ENCODE measurements at places on chromosomes 6 and 20. TPM values are rescaled to one million over a fixed set of nuclear protein-coding genes. Genes with fewer than 3 reads are reported as not detected.

DNA sequence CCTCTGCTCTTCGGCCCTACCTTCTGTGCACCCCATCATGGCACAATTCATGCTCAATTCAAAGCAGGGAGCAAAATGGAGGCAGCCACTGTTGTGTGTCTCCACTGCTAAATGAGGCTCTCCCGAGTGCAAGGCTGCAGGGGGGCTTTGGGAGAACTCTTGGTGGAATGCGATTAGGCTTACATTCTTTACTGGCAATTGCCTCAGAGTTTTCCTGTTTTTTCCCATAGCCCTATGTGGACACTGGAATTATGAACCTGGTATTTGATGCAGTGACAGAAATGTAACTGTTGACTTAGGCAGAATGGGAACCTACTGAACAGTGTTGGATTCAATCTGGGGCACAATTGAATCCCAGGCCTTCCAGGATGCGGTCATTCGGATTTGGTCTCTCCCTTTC lies 187.9 kb upstream of the GMDS start:
- no peak for DNase-seq

DNA sequence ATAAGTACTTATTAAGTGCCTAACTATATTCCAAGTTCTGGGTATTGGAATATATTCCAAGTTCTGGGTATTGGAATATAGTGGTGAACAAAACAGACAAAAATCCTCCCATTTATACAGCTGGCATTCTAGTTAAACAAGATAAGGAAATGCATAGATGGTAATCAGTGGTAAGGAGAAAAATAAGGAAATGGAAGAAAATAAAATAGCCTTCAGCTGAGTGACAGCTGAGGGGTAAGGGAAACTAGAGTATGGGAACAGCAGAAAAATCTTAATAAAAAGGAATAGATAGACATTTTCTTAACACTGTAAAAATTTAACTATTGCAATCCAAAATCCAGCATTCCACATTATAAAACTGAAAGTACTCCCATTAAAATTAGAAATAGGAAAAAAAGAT lies 17.2 kb upstream of the WFDC10A start:
- DNase-seq = no peak

DNA sequence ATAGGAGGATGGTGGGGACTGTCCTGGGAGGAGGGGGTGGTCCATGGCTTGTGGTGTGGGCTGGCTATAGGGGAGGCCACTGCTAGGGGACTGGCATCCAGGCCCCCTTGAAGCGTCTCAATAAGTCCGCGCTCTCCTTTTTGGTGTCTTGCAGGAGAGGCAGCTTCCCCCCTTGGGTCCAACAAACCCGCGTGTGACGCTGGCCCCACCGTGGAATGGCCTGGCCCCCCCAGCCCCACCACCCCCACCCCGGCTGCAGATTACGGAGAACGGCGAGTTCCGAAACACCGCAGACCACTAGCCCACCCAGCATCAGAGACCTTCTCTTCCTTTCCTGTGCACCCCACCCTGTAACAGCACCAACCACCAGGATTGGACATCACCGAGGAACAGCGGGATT lies 2.8 kb upstream of the ZBTB9 start:
- DNase-seq = no peak

DNA sequence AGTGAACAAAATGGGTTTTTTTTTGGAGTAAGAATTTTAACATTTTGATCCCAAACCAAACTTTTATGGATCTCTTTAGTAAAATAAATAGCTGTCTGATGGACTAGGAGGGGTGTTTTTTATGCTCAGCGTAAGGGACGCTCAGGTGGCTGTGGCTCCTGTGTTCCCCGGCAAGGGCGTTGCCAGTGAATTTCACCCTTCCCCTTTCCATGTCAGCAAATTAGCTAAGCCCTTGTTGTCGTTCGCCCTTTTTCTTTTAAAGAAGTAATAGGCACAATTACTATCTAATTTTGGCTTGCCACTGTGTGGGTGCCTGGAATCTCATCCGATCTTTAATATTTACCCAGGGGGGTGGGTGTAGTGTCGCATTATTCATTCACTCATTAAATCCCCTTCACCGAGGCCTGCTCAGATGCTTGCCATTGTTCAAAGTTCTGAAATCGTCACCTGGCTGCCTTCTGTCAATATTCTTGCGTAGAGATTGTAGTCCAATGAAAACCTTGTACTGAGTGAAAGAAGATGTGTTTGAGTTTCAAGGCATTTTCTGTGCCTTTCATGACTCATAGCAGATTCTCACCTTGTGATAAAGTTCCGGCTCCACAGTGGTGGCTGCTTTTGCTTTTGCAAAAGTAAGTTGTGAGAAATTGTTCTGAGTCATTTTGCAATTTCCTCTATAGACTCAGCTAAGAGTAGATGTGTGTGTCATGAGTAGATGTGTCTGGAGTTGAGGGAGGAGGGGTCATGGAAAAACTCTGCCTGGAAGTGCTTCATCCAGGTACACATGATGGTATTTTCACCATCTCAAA lies 40.0 kb upstream of the CLDN20 start:
- peak; percentile 95 for DNase-seq

DNA sequence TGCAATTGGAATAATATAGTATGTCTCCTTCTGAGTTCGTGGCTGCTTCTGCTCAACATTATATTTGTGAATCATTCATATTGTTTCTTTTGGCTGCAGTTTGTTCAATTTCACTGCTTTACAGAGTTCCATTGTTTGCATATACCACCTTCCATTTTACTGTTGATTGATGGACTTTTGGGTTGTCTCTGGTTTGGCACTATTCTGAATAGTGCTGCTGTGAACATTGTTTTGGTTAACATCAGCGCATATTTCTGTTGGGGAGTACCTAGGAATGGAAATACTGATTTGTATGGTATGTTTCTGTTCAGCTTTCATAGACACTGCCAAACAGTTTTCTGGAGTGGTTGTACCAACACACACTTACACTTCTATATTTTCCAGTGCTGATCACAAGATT lies 46.9 kb downstream of the UST start:
- DNase-seq = peak; percentile 46

Gene MEI4
- polyA plus RNA-seq = not detected

DNA sequence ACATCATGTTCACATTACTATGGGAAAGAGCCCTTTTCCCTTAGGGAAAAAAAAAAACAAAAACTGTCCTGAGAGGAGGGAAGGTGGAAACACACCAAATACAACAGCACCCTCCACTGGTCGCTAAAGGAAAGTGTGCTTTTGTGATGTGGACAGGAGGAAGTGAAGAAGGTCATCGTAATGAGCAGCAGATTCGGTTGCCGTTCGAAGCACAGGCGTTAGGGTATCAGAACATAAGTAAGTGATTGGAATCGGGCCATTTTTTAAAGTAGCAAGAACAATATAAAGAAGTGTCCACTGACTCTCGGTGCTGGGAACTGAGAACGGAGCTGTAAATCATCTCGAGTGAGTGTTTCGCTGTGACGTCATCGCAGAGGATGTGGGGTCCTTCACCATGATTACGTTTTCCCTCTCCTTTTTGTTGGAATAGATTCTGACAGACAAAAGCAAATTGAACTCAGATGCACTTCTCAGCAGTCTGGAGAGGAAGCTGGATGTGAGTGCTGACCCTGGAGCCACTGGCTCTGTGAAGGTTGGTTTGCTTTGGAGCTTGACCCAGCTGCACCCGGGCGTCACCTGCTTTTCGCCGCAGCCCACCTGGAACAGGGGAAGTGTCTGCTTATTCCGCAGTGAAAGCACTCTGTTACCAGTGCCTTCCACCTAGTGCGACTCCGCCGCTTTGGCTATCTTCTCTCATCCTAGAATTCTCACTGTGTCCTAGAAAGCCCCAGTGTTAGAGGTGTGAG lies 203.6 kb upstream of the GMDS start:
- DNase-seq = peak; percentile 88

GRCh38 chr6:71766796-71767195 lies 119.6 kb upstream of the RIMS1 start:
- DNase-seq = no peak

Gene OPRM1
- polyA plus RNA-seq = not detected

Gene SLC22A1
- polyA plus RNA-seq = 0.07 TPM

GRCh38 chr6:31450751-31451150 lies 47.2 kb upstream of the MICB start:
- DNase-seq = no peak

Gene IL20RA
- polyA plus RNA-seq = 0.10 TPM

Gene CBLN4
- not detected for polyA plus RNA-seq

Gene UBE2J1
- 45.1 TPM for polyA plus RNA-seq

DNA sequence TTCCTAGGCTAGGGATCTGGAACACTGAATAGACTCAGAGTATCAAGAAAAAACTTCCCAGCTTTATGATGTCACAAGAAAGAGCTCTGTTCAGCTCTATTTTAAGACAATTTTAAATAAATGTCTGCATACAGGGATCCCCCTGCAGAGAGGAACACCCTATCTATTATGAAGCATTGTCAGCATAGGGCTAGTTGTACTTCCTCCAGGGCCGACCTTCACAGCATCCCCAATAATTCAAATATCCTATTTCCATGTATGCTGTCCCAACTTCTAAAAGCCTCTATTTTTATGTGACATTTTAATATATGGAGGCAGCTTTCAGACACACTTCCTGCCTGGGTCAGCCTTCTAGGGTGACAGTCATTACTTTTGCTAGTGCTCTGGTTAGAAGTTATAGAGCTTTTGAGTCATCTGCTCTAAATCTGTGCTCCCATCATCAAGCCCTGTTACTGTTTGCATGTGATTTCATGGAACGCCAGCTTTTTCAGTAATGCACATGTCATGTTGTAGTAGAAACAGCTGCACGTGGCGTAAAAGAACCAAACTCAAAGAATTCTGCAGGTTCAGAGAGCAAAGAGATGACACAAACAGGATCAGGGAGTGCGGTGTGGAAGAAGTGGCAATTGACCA lies 189.2 kb downstream of the ADGB start:
- no peak for DNase-seq

Gene NMBR
- not detected for polyA plus RNA-seq

Gene TP53TG5
- 0.14 TPM for polyA plus RNA-seq

- no peak for DNase-seq
Measured at GRCh38 chr6:40774932-40775331, 187.8 kb upstream of the LRFN2 start.

DNA sequence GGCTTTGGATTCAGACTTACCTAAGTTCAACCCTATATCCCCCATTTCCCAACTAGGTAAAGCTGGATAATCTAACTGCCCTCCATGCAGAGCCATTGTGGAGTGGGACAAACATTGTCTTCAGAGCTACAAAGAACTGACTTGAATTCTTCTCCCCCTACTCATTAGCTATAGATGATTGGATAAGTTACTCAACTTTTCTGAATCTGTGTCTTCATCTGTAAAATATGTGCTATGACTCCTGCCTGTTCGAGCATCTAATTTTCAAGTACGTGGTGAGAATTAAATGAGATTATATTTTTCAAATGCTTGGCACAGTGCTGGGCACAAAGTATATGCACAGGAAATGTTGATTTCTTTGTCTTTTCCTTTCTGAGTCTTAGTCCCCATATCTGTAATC lies 240.3 kb upstream of the TCF21 start:
- DNase-seq = peak; percentile 64

Gene PAX1
- polyA plus RNA-seq = not detected

DNA sequence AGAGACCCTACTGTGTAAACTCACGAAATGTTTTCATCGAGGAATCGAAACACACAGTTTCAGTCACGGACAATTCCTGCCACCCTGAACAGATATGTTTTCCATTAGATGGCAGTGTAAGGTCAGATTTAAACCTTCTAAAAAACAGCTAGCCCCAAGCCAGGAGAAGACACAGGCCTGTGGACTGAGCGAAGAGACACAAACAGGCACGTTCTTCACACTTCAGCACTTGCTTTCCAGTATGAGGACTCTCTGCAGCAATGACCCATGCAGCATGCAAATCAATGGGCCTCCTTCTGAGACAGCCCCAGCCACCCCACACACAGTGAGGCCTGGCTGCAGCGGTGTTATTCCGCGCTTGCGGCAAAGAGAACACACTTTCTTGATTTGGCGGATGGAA lies 31.9 kb downstream of the HUS1B start:
- DNase-seq = peak; percentile 75

Gene HCK
- polyA plus RNA-seq = not detected

- DNase-seq = no peak
Measured at GRCh38 chr6:25918083-25918683, 12.3 kb downstream of the SLC17A2 start.

GRCh38 chr20:17810847-17811627 lies 111.3 kb downstream of the BANF2 start:
- no peak for DNase-seq

DNA sequence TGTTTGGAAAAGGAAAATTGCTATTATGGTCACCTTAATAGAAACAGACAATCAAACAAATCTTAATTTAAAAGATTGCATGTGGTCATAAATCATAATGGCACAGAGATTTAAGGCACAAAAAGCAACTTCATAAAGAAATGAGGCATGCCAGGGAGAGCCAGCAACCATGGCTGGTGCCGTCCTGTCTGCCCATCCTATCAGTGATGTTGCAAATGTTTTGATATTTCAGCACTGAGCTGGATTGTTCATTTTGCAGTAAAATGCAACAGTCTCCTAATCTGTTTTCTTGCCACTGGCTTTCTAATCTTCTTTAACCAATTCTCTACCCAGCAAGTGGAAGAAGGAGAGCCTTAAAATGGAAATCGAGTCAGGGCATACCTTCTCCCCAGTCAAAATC lies 249.8 kb downstream of the SAMD5 start:
- DNase-seq = no peak

DNA sequence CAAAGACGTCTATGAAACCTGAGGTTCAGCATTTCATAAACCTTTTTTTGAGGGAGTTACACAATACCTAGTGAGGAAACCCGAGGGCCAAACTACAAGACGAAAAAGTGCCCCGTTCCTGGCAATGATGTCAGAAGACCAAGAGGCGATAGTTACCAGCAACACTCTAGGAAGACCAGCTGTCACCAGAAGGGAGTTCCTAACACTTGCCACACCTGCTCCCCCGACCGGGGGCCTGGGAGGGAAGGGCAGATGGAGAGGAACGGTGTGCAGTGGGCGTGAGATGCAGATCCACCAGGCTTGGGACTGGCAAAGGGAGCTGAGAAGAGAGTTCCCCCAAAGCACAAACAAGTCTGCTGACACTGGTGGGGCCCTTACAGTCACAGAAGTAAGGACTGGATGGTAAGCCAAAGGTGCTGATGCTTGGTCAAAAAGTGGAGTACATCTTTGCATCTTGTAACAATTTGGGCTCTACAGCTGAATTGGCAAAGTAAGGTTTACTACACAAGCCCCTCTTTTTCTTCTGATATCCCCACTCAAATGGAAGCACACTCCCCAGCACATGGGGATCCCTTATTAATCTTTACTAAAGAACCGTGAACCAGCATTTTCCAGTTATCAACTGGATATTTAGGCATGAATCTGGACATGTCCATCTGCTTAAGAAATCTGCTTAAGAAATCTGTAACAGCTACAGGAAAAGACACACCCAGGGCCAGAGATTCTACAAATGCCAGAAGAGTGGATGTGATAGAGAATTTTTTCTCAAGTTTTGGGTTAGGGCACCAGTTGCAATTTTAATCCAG lies 38.5 kb downstream of the PANK2 start:
- no peak for DNase-seq

DNA sequence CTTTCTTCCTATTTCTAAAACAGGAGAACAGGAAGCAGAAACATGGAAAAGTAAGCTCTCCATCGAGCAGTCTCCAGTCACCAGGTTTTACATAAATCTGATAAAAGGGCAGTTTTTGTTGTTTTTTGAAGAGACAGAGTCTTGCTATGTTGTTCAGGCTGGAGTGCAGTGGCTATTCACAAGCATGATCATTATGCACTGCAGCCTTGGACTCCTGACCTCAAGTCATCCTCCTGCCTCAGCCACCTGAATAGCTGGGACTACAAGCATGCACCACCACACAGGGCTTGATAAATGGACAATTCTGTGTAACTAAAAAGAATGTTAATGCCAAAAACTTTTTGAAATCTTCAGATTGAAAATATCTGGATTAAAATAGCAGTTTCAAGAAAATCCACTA lies 23.8 kb downstream of the SAMHD1 start:
- no peak for DNase-seq

GRCh38 chr20:59451066-59451630 lies 150.7 kb downstream of the EDN3 start:
- DNase-seq = no peak

Measured in fibroblast of lung (primary cell).